ENCODE measurements at places on chromosomes 5 and 9. TPM values are rescaled to one million over a fixed set of nuclear protein-coding genes. Genes with fewer than 3 reads are reported as not detected.

DNA sequence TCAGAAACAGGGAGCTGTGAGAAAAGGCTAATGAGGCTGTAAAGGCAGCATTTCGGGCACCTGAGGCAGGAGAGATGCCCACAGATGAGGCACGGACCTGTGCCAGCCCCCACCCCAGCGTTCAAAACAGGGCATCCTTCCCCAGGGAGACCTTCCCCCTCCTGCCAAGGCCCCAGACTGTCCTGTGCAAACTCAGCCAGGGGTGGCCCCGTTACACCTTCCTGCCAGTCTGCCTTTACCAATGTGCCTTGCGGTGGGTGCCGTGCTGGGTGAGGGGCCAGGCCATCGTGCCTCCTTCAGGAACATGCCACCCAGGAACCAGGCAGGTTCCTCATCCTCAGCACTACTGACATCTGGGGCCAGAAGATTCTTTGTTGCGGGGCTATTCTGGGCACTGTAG is 53.9 kb downstream of the AK8 start:
- DNase-seq = no peak

DNA sequence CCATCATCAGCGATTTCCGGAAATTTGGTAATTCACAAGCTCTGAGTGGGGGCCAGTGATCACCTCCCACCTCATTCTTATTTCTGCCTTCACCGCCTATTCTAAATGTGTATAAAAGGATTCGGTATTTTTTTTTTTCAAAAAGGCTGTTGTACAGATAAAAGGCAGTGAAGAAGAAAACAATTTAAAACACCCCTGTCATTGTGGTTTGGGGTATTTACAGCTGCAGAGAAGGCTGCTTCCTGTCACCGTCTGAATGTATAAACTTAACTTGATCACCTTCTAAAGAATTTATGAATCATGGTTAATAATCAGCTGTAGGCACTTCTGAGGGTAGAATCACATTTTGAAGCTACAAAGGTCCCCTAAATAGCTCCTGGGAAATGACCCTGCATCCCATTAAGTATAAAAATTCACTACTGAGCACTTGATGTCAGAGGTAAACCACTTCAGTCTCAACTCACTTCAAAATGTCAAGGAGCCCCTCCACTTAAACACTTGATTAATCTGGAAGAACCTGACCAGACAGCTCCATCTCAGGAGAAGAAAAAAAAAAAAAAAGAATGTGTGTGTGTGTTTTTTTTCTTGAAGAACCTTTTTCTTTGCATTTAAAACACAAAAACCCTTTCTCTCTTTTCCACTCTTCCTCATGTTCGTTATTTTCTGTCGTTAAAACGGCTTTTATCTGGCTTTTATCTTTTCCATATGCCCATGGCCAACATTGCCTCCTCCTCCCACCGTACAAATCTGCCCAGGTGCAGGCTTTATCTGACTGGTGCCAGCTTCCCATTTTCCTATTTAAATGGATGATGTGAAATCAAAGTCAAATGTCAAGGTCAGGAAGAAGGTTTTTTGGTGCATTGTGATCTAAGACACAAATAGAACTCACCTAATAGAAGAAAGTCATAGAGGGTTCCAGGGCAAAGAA is 291.2 kb downstream of the IRX1 start:
- no peak for DNase-seq

Gene ANGPTL2
- 45.4 TPM for total RNA-seq

GRCh38 chr9:3337515-3338225 is 188.1 kb downstream of the RFX3 start:
- no peak for DNase-seq

- no peak for DNase-seq
These were observed 3.7 kb downstream of the SPATA31E1 start for GRCh38 chr9:87886210-87886932.

DNA sequence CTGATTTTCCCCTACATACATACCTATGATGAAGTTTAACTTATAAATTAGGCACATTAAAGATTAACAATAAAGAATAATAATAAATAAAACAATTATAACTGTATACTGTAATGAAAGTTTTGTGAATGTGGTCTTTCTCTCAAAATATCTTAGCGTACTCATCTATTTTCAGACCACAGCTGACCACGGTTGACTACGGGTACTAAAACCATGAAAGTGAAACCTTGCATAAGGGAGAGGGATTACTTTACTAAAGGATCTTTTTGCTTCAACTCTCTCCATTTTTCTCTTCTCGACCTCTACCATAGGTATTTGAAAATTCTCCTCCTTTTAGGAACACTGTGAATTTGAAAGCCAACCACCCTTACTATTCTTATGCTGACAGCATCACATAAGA is 475.5 kb downstream of the CETN3 start:
- no peak for DNase-seq

GRCh38 chr9:33868440-33868973 is 51.5 kb downstream of the UBE2R2 start:
- DNase-seq = no peak

- DNase-seq = no peak
These were observed 4.7 kb downstream of the ATP6V0E1 start for GRCh38 chr5:172988276-172988675.

Gene EDIL3
- 2.4 TPM for total RNA-seq

Gene IFNA2
- total RNA-seq = 0.88 TPM

Gene TAF11L10
- total RNA-seq = not detected

Gene CDKN2B-AS1
- 6.6 TPM for total RNA-seq

DNA sequence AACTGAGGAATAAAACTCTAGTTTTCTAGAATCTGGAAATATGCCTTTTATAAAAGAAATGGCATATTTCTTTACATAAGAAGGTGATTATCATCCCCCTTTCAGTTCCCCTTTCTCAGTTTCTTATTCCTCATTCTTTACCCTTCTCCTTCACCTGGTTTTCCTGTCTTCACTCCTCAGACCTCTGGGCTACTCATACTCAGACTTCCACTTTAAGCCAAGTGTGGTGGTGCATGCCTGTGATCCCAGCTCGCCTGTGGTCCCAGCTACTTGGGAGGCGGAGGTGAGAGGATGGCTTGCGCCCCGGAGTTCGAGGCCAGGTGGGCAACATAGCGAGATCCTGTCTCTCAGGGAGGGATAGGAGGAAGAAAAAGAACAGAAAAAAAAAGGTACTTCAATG is 57.2 kb downstream of the RANBP6 start:
- no peak for DNase-seq

Gene CCDC171
- 3.2 TPM for total RNA-seq

- DNase-seq = no peak
These were observed 30.7 kb upstream of the MYOT start for GRCh38 chr5:137836997-137837396.

Gene GARIN3
- not detected for total RNA-seq

DNA sequence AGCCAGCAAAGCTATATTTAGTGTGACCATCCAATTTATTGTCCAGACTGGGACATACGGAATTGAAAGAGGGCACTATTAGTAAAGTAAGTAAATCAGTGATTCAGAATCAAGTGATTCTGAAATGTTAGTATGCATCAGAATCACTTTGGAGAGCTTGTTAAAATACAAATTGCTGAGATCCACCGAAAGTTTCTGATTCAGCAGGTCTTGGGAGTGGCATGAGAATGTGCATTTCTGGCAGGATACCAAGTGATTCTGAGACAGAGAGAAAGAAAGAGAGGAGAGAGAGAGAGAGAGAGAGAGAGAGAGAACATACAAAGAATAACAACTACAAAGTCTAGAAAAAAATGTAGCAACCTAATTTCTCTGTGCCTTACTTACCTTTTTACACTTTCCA is 65.4 kb upstream of the ASTN2 start:
- DNase-seq = no peak

Gene ISL1
- total RNA-seq = not detected

- no peak for DNase-seq
These were observed 226.2 kb upstream of the TBC1D2 start for GRCh38 chr9:98481676-98482075.

DNA sequence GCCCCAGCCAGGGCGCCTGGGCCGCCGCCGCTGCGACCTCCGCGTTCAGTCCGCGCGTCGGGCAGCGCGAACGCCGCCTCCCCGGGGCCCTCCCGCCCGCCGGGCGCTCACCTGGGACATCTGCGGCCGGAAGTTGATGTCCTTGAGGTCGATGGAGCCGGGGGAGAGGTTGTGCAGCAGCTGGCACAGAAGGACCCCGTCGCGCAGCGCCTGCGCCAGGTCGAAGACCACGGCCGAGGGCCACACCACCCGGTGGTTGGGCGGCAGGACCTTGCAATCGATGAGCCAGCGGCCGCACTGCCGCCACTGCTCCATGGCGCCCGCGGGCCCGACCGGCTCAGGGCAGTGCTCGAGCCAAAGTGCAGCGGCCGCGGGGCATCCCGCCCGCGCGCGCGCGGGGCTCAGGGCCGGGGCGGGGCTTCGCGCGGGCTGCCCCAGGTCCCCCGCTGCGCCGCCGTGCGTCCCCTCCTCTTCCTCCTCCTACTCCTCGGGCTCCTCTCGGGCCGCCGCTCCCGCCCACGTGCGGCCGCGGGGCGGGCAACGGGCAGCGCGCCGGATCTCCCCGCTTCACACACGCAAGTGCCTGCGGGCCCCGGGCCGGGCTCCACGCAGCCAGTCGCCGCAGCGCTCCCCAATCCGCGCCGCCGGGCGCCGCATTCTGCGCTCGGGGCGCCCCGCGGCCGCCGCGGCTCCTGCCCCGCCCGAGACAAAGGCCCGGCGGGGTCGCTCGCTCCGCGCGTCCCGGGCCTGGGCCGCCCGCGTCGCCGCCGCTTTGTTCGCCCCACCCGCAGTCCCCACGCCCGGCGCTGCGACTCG is at the start of gene VAV2:
TSS of gene VAV2 (minus strand) at position 361 of the 816 bp plus-strand sequence. CDS start at position 315, 46 bp downstream.
- DNase-seq = peak; percentile 89

DNA sequence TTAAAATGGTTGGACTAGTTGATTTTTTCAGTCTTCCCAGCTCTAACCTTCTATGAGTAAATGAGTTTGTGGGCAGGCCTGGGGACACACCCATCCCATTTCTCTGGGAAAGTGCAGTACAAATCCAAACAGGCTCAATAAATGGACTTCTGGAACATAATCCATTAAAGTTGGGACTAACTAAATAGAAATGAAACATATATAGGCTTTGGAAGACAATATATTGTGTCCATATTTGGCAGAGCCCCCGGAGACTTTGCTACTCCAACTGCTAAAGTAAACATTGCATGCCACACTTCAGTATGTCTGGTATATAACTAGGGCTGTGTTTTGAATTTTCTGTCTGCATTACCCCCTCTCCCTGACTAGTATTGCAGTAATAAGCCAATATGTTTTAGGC is 191.4 kb upstream of the DAB2 start:
- DNase-seq = no peak

Gene SHISAL2B
- not detected for total RNA-seq

- DNase-seq = no peak
These were observed 25.5 kb downstream of the GRAMD2B start for GRCh38 chr5:126448720-126449119.

Gene OGN
- total RNA-seq = 1.2 TPM

DNA sequence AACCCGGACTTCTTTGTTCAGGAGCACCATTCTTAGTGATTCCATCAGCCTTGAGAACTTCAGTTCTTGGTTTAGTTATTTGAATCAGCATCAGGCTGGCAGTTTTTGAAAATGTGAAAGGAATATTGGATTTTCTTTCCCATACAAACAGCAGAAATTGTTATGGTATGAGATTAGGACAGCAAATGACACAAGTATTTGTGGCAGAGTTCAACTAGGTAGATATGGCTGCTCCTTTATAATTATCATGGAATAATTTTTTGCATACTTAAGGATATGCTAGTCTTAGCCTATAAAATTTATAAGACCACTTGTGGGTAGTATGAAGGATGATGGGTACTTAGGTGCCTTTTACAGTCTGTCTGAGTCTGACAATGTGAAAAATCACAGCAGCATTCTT is 25.5 kb downstream of the ERAP2 start:
- DNase-seq = no peak
